ENCODE measurements at places on chromosomes 11 and 22.
A peak's percentile ranks its signal among the peaks of the same experiment; 100 is the strongest.

- no peak for DNase-seq
Measured at GRCh38 chr11:75280770-75281468, 40.3 kb downstream of the TPBGL start.

DNA sequence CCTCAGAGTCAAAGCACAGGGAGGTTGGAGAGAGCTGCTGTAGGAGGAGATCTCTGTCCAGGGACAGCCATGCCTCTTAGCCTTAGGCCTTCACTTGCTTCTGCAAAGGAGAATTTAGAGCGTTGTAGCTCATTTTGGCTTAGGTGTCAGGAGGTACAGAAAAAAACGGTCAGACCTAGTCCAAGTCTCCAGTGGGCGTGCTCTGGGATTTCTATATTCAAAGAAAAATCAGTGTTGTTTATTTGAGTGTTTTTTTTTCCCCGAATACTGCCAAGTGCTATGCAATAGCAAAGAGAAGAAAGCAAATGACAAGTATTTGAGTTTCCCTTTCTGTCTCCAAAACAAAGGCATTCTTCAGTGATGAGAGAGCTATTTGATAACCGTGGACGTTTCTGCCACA, 22.7 kb upstream of the OPCML start:
- DNase-seq, result no peak

GRCh38 chr11:119107538-119108145, 498 bp downstream of the C2CD2L start:
- DNase-seq, result no peak

GRCh38 chr11:78244546-78245255, 56.0 kb downstream of the USP35 start:
- DNase-seq, result peak; percentile 84

DNA sequence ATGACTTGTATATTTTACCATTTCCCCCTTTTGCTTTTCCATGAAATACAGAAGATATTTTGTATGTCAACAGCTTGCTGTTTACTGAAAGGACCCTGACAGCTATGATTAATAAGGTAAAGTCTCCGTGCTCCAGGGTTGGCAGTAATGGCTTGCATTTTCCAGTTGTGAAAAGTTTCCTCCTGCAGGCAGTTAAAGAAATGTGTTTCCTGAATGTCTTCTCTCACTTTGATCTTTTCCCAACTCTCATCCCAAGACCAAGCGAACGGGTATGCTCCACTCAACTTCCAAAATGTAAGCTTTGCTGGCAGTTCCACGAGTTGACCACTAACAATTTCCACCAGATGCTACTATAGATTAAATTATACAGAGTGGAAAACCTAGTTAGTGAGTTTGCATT, 8.9 kb downstream of the FIBIN start:
- DNase-seq, result no peak

- DNase-seq, result no peak
Measured at GRCh38 chr22:46934746-46935491, 172.5 kb downstream of the TBC1D22A start.

GRCh38 chr11:44755556-44756523, 29.1 kb downstream of the TSPAN18 start:
- no peak for DNase-seq

- DNase-seq, result no peak
Measured at GRCh38 chr11:28528217-28528616, 420.0 kb downstream of the METTL15 start.

DNA sequence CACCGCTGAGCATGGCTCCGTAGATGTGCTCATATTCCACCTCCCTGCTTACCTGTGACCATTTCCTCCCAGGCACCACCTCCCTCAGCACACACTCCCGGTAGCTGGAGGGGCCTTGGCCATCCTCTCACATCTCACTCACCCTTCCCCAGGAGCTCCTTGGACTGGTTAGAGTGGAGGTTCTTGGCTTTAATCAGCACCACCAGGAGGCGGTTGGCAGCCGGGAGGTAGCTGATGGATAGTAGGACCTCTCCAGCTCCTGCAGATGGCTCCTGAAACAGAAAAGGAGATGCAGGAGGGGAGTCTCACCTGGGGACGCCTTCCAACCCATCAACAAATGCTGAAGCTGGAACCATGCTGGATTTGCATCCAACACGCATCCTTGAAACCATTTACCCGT, 39.9 kb downstream of the SYT13 start:
- DNase-seq, result no peak

- DNase-seq, result no peak
Measured at GRCh38 chr22:30254314-30254713, 7.8 kb upstream of the LIF start.

- no peak for DNase-seq
Measured at GRCh38 chr11:121657146-121657545, 204.4 kb upstream of the SORL1-AS1 start.

GRCh38 chr22:48084729-48085050, 1322.2 kb downstream of the TBC1D22A start:
- no peak for DNase-seq

- no peak for DNase-seq
Measured at GRCh38 chr11:15616130-15617105, 501.7 kb downstream of the INSC start.

DNA sequence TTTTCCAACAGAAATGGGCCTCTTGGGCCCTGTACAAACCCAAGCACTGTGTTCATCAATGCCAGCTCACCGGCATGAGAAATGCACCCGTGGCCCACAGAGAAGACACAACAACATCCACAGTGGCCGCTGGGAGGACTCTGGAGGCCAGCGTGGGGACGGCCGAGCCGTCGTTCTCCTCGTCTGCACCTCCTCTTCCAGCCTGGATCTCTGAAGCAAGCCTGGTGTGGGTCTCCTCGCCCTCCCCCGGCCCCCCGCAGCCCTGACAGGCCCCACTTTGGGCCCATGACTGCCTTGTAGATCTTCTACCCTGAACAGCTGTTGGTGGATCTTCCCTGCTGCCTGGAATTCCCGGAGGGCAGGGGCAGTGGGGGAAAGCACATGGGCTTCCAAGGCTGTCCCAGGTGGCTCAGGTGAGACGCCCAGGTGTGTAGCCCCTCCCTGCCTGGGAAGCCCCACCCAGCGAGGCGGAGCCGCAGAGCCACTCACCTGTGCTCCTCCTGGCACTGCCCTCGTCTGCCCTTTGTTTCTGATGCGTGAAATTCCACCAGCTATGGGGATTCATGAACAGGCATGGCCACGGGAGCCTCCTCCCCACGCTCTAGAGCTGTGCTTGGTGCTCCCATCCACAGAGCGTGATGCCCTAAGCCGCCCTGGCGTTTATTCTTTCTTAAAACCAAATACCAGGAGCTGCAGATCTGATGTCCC, 225.9 kb downstream of the BRD1 start:
- no peak for DNase-seq
